ENCODE measurements at places on chromosomes 13 and 19. TPM values are rescaled to one million over a fixed set of nuclear protein-coding genes. Genes with fewer than 3 reads are reported as not detected.

GRCh38 chr19:29171525-29171924 is 41.4 kb downstream of the UQCRFS1 start:
- no peak for DNase-seq

- DNase-seq = no peak
Observed at GRCh38 chr13:48531416-48532255, 1.2 kb downstream of the RCBTB2 start.

- no peak for DNase-seq
Observed at GRCh38 chr13:34257966-34258365, 440.0 kb downstream of the RFC3 start.

The UBE2L5 gene
- total RNA-seq = 0.42 TPM

The ZNF610 gene
- 1.1 TPM for total RNA-seq

The ZNF431 gene
- 33.2 TPM for total RNA-seq

The ZNF486 gene
- total RNA-seq = 13.5 TPM

The SCN1B gene
- total RNA-seq = 0.47 TPM

- no peak for DNase-seq
Observed at GRCh38 chr19:6808494-6808893, 36.0 kb downstream of the VAV1 start.

- no peak for DNase-seq
Observed at GRCh38 chr13:112852392-112852791, 116.6 kb upstream of the MCF2L start.

GRCh38 chr19:57366776-57367175 is 3.4 kb downstream of the TRAPPC2B start:
- DNase-seq = no peak

DNA sequence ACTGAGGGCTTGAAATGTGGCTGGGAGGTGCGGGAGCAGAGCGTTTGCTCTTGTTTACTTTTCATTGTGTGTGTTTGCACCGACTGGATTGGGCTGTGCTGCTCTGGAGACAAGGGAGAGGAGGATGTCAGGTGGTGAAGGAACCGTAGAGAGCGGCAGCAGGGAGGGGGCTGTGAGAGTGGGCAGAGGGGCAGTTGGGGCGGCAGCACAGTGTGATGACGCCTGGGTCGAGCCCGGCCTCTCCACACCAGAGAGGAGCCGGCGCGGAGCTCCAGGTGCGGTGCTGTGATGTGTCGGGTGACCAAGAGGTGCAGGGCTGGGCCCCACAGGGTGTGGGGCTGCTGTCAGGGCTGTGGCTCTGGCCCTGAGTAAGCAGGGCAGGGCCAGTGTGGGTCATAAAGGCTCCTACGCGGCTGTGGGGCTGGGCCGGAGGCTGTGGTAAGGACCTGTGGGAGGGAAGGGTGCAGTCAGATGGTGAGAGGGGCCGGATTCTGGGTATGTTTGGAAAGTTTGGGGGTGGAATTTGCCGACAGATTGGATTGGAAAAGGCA is 10.5 kb downstream of the NAXD start:
- DNase-seq = no peak

- DNase-seq = no peak
Observed at GRCh38 chr19:45860359-45861259, 2.3 kb downstream of the SYMPK start.

The COMP gene
- 0.10 TPM for total RNA-seq

GRCh38 chr13:43908156-43909126 is 28.7 kb downstream of the LACC1 start:
- no peak for DNase-seq

- DNase-seq = no peak
Observed at GRCh38 chr13:113288880-113289279, 8.2 kb upstream of the LAMP1 start.

GRCh38 chr19:57302020-57302465 is 18.2 kb upstream of the ZNF543 start:
- no peak for DNase-seq

DNA sequence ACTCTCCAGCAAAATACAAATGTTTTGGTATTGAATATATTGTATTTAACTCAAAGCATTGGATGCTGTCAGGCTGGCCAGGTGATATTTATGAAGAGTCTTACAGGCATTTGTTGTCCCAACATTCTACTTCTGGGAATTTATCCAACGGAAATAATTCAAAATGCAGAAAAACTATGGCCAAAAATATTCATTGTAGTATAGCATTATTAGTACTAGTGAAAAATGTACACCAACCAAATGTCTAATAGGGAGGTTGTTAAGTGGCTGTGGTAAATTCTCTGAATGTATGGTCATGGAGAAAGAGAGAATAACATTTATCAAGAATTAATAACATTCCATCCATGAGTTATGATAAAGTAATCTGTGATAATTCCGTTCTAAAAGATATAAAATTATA is 38.6 kb upstream of the GAS6 start:
- DNase-seq = no peak

- DNase-seq = no peak
Observed at GRCh38 chr13:44936246-44936645, 53.0 kb downstream of the NUFIP1 start.

- no peak for DNase-seq
Observed at GRCh38 chr13:91361755-91362271, 14.3 kb downstream of the MIR17HG start.

- no peak for DNase-seq
Observed at GRCh38 chr13:93953841-93954240, 525.6 kb downstream of the DCT start.

The ZNF415 gene
- 5.8 TPM for total RNA-seq

GRCh38 chr19:46469541-46470185 is 1.7 kb downstream of the PNMA8A start:
- no peak for DNase-seq

DNA sequence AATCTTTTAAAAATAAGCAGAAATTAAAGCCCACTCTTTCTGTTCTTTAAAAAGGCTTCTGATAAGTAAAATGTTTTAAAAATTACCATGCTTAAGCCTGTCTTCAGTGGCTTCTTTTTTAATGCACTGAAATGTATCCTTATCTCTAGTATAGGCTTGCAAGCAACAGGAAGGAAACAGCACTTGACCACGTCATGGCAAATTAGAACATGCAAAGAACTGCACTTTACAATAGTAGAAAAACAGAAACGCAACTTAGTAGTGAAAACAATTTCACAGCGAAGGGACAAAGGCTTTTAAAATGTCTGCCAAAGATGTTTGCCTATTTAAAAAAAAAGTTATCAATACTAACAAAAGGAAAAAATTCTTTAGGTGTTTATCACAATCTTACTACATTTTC is 36.3 kb downstream of the ELF1 start:
- no peak for DNase-seq

- no peak for DNase-seq
Observed at GRCh38 chr19:45876411-45877197, 9.3 kb downstream of the IRF2BP1 start.

DNA sequence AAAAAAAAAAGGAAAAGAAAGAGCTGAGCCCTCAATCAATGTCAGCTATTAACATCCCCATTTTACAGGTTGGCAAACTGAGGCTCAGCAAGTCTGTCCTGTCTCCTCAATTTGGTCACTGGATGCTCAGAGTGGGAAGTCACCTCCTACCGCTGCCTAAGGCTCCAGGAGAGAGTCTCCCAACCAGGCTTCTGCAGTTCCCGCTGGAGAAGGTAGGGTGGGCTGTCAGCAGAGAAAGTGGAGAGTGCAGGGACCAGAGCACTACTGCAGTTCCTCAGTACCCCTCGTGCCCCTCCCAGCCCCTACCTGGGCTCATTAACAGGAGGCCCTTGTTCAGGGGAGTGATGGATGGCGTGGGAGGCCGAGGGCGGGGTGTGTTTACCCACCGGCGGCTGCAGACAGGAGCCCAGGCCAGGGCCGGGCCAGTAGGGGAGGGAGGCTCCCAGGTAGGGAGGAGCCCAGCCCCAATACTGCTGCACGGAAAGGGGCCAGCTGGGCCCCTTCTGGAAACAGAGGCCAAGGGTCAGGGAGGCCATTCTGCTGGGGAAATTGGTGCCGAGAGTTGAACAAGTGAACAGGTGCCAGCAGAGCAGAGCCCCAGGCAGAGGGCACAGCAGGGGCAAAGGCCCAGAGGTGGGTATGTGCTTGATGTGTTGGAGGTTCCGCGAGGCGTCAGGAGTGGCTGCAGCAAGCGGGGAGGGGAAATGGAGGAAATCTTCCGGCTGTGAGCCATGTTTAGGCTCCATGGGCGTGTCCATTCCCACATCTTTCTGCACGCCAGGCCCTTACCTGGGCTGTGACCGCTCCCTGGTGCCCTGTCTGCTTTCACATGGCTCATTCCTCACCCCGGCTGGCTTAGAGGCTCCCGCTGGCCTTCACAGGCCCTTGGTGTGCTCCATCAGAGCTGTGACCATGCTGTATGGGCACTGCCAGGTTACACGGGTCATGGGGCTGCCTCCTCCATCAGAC is 7.6 kb upstream of the COMP start:
- DNase-seq = no peak

The TUBA3C gene
- not detected for total RNA-seq

DNA sequence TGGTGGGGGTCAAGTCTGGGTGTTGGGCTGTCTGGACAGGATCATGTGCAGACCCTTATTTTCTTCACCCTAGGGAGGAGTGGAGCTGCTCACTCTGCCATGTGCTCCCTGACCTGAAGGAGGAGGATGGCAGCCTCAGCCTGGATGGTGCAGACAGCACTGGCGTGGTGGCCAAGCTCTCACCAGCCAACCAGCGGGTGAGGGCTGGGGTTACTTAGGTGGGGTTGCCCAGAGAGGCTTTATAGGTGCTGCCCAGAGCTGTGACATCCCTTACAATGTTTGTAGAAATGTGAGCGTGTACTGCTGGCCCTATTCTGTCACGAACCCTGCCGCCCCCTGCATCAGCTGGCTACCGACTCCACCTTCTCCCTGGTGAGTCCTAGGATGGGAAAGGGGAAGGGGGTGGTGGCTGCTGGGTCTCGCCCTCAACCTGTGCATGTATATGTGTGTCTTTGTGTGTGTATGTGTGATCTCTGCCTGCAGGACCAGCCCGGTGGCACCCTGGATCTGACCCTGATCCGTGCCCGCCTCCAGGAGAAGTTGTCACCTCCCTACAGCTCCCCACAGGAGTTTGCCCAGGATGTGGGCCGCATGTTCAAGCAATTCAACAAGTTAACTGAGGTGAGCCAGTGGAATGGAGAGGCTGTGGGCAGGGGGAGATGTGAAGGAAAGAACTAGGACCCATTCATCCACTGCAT is 5.1 kb downstream of the CHMP2A start:
- no peak for DNase-seq

DNA sequence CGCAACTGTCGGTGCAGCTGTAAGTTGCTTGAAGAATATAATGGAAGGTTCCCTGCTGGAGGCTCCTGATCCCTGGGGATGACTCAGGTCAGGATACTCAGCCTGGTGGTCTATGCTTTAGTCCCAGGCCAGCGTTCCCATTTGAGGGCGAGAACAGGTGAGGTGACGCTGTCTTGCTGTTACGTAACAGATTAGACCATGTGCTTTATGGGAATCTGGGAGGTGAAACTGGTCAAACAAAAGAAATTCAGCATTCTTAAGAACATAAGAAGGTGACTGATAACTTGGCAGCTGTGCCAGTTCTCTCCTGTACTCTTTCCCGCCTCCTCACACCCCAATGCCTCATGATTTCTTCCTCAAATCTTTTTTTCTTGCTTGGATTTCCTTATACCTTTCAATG is at the start of gene CXCL17:
Gene CXCL17, minus strand, starts transcription at position 114 of the 400 bp plus-strand sequence. CDS start 114 bp downstream, outside the sequence.
- no peak for DNase-seq

The ADGRE2 gene
- total RNA-seq = 0.91 TPM

- DNase-seq = no peak
Observed at GRCh38 chr13:46899801-46900200, 2.9 kb upstream of the HTR2A start.

- DNase-seq = no peak
Observed at GRCh38 chr13:99977334-99977911, 4.2 kb upstream of the ZIC2 start.

- DNase-seq = no peak
Observed at GRCh38 chr19:9981406-9982260, 28.7 kb downstream of the COL5A3 start.

- no peak for DNase-seq
Observed at GRCh38 chr13:59408738-59409137, 755.0 kb downstream of the DIAPH3 start.

The VSIG10L gene
- 0.95 TPM for total RNA-seq

- DNase-seq = no peak
Observed at GRCh38 chr13:77555246-77555645, 19.7 kb downstream of the SCEL start.

DNA sequence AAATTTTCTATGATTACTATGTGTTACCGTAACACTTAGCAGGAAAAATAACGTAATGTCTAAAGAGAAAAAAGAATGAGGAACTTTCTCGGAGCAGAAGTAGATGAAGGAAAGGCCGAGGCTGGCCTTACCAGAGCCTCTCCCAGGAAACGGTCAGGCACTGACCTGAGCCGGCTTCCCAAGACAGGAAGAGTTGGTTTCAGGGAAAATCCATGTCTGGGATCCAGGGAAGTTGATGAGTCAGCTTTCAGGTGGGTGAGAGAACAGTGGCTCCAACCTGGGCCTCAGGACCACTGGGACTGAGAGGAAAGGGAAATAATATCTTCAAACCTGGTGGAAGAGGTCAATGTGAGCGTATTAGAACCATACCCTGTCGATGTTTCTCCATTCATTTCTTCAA is 93.3 kb upstream of the UBL3 start:
- DNase-seq = no peak

GRCh38 chr13:110938662-110939421 is 24.0 kb upstream of the ANKRD10 start:
- DNase-seq = no peak

The CA11 gene
- total RNA-seq = 9.5 TPM

The IZUMO2 gene
- not detected for total RNA-seq

DNA sequence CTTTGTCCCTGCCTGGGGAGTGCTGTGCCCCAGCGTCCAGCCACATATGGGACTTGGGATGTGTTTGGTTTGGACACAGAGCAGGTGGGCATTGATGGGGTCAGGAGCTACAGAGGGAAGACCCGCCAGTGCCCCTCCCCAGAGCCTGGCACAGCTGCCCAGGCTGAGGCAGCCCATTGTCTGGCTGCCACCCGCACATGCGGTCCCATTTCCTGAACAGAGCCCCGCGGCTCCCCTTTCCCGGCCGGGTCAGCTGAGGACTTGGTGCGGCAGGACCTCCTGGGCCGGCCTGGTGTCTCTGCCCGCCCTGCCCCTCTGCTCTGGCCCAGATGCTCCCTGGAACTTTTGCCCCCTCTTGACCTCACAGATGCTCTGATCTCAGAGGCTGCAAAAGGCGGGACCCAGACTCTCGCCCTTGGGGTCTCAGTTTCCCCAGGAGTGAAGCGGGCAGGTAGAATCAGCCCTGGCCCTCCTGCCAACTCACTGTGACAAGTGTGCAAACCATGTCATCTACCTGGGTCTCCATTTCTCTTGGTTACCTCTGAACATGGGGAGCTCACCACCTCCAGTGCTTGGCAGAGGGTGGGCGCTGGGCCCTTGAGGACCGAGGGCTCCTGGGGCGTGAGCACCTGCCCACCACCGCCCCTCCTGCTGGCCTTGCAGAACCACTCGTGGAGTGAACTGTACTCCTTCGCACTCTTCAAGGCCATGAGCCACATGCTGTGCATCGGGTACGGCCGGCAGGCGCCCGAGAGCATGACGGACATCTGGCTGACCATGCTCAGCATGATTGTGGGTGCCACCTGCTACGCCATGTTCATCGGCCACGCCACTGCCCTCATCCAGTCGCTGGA is 17.8 kb downstream of the HCN2 start:
- DNase-seq = no peak

Measured in activated B cell treated with CpG ODN at 0.5 μM for 24 hours (primary cell).